ENCODE measurements at places on chromosomes 1 and 21.

DNA sequence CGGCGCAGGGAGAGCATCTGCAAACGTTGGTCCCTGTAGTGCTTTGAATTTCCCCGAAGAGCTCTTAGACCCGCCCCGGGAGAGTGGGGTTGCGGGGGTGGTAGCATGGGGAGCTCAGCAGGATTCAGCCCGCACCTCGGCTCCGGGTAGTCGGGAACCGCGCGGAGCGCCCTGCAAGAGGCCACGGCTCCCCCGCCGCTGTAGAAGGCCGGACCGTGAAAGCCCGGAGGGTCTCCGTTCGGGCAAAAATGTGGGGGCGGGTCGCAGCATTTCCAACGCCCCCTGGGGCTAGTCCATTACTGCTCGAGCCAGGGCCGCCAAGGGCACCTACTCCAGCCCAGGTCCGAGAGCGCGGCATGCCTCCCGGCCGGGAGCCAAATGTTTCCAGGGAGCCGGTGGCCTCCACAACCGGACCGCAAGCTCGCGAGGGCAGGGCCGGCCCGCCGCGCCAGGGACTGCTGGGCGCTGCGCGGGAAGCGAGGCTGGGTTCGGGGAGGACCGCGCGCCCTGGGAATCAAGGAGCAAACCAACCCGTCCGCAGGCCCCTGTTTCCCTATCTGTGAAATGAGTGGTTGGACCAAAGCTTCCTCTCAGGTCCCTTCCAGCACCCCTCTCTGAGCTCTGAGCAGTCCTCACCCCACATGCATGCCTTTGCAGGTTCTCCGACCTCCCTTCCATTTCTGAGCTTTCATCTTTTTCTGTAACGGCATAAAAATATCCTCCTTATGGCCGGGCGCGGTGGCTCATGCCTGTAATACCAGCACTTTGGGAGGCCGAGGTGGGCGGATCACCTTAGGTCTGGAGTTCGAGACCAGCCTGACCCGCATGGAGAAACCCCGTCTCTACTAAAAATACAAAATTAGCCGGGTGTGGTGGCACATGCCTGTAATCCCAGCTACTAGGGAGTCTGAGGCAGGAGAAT, 775 bp upstream of the TMEM63A start:
- DNase-seq, result no peak

DNA sequence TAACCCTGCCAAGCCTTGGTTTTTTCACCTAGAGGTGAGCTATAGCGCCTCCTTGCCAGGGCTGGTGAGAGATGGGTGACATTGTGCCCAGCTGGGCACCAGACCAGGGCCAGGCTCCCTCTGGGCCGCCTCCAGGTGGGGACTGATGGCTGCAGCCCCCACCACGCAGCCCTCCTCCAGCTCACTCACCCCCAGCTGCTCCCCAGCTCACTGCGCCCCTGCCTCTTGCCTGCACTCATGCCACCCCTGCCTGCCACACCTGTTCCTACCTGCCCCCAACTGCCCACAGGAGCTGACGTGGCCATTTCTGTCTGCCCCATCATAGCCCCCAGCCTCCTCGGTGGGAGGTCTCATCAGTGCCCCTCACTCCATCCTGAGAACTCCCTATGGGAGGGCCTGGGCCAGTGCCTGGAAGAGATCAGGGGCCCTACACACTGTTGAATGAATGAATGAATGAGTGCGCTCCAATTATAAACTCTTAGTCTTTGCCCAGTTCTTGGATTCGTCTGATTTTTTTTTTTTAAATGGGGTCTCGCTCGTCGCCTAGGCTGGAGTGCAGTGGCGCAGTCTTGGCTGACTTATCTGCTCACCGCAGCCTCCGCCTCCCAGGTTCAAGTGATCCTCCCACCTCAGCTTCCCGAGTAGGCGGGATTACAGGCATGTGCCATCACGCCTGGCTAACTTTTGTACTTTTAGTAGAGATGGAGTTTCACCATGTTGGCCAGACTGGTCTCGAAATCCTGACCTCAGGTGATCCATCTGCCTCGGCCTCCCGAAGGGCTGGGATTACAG, 26.4 kb upstream of the VPS13D start:
- DNase-seq, result no peak

GRCh38 chr1:3151456-3151855, 82.5 kb downstream of the PRDM16 start:
- DNase-seq, result no peak

- DNase-seq, result peak; percentile 47
Observed at GRCh38 chr21:37208056-37208721, 58.9 kb downstream of the VPS26C start.

DNA sequence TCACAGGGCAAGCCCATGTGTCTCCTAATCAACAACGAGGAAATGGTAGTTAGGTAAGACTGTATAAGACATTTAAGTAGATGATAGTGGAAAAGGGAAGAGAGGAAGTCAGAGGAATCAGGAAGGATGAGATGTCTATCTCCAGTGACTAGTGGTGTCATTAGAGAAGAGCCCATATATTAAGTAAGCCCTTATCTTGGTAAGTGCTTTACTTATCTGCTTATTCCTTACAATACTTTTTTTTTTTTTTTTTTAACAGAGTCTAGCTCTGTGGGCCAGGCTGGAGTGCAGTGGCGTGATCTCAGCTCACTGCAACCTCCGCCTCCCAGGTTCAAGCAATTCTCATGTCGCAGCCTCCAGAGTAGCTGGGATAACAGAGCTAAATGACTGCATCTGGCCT, 29.5 kb downstream of the RNF11 start:
- DNase-seq, result no peak

GRCh38 chr1:211731456-211732292, 56.3 kb upstream of the NEK2 start:
- no peak for DNase-seq

- no peak for DNase-seq
Observed at GRCh38 chr1:37865348-37866120, 6.1 kb upstream of the MTF1 start.

GRCh38 chr1:1182491-1183220, 9.0 kb downstream of the TTLL10 start:
- peak; percentile 16 for DNase-seq

- DNase-seq, result no peak
Observed at GRCh38 chr1:227459326-227459841, 104.0 kb upstream of the ZNF678 start.

- DNase-seq, result no peak
Observed at GRCh38 chr1:165114889-165115285, 241.6 kb downstream of the LMX1A start.

GRCh38 chr1:240329443-240329842, 237.8 kb downstream of the FMN2 start:
- no peak for DNase-seq

DNA sequence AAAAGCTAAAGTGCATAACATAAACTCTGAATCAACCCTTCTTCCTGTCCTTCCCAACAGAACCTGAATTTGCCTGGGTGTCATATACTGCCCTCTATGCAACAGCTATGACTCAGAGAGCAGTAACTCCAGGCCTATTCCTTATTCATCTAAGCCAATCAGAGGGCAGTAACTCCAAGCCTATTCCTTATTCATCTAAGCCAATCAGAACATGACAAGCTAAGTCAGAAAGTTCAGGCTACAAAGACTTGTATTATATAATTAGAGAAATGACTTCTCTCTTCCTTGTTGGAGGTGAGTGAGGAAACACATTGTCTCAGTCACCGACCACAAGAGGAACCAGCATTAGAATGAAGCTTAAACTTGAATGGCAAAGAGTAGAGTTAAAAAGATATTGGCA, 26.2 kb upstream of the TADA1 start:
- DNase-seq, result no peak

DNA sequence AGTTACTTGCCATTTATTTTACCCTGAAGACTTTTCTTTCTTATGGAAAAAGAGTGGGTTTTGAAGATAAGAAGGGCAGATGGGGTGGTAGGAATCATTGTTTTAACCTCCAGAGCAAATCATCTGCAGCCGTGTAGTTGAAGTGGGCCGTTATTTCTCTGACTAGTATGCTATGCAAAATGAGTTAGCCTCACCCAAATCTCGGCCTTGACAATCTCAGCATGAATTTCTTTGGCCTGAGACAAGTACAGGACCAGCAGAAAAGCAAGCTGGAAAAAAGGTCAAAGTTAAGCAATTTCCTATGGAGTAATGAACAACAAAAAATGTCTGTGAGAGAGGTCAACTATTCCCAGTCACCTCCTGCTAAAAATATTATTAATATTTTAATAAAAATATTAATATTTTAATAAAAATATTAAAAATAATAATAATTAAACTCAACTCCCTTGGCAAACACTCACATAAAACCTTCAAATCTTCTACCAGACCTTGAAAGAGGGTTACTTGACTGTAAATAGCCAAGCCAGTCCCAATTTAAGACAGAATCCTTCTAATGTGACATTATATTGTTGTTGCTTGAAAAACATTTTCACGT, 6.8 kb upstream of the TEKT2 start:
- no peak for DNase-seq

DNA sequence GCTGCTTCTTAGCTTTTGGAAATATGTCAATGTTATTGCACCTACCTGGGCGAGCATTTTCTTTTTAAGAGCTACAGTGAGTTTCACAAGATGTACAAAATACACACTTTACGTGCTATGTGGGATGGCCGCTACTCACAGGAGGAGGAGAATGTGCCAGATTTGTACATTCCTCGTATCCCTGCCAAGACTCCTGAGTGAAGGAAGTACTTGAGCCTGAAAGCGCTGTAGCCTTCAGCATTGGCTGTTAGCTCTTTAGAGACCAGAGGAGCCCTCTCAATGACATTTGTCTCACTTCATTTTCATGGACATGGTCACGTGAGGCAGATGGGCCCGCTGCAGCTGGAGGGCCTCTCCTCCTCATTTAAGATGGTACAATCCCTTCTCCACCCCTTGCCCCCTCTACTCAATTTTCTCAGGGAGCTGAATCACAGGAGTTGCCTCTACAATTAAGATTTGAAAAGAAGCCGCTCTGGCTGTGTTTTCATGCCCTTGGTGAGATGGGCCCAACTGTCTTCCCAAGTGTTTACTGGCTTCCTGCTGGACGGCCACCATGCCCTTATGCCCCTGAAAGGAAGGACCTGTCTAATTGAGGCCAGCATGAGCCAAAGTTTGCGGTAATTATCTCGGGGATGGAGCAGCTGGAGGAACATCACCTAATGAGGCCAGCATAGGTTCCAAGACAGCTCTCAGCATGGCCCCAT, 442.6 kb downstream of the PRDM2 start:
- DNase-seq, result no peak

- DNase-seq, result peak; percentile 55
Observed at GRCh38 chr1:24390924-24391782, 22.4 kb downstream of the STPG1 start.

- DNase-seq, result no peak
Observed at GRCh38 chr1:18783705-18784481, 75.6 kb downstream of the TAS1R2 start.

DNA sequence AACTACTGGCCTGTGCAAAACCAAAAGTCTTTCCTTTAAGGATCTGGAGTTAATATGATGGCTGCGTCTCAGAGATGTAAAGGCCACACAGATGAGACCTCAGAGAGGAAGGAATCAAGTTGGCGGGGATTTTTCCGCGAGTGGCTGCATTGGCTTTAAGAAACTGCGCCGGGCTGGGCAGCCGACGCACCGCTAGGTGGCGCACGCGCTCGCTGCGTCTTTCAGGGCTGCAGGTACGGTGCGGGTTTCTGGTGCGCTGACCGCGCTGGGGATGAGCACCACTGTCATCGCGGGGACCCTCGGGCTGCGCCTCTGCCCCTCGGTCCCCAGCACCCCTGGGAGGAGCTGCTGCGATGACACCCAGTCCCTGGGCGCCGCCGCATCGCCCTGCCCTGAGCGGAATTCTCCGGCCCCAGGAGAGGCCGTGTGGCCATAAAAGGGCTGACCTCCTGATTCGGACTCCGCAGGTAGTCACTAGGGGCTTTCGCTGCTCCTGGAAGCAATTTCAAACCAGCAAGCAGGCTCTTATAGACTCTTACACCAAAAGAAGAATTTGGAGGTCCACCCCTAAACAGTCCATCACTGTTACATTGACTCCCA, 241.0 kb downstream of the KCNJ6 start:
- DNase-seq, result peak; percentile 34

All from activated B cell treated with CpG ODN at 0.5 μM for 24 hours (primary cell).